NCI-H460 (cell line): ENCODE measurements at places on chromosomes 5 and 9.

GRCh38 chr9:87557996-87558395 lies 60.3 kb downstream of the DAPK1 start:
- DNase-seq = no peak

GRCh38 chr5:131747180-131748105 lies 49.4 kb downstream of the FNIP1 start:
- no peak for DNase-seq

DNA sequence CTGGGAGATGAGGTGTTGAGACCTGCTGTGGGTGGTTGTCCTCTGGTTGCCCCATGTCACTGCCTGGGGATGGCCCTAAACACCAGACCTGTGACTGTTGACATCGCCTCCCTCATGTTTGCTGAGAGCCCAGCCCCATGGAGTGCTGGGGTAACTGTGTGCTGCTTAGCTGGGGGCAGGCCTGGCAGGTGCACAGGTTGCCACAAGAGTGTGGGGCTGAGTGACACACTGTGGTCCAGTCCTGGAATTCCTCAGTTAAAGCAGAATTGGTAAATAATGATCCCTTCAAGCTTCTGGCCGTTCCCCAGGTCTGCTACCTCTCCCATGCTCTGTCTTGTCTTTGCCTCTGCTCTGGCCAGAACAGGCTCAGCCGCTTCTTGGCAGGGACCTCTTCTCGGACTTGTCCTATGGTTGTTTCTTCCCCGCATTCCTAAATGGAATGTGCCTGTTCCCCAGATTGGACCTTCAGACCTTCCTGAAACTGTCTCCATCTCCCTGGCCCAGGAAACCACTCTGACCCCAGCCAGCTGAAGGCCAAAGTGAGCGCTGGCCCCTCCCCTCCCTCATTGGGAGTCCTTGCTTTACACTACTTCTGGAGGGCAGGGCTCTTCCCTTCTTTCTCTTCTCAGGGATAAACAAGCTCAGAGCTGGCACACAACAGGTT lies 61.2 kb upstream of the PITX1 start:
- DNase-seq = no peak

DNA sequence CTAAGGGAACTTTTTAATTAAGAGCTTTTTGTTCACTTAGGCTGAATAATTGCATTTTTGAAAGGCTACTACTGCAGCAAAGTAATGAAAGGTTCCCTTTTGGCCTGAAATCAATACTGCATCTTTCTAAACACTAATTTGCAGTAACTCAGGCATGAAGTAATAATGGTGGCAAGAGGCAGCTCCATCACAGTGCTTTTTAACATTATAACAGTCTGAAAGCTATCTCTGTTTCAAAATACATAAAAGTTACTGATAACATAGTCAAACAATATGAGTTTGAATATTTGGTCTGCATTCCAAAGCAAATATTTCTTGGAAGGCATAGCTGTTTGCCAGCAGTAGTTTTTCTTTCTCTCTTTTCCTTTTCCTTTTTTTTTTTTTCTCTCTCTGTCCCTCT lies 113.4 kb downstream of the FBN2 start:
- DNase-seq = no peak

- no peak for DNase-seq
Observed at GRCh38 chr5:93592883-93593282, 9.9 kb downstream of the NR2F1 start.

GRCh38 chr5:108141676-108142075 lies 240.2 kb downstream of the FBXL17 start:
- DNase-seq = no peak
